ENCODE measurements at places on chromosomes 4 and X.
A peak's percentile ranks its signal among the peaks of the same experiment; 100 is the strongest.

GRCh38 chr4:104491481-104492182 lies 3.1 kb downstream of the CXXC4 start:
- peak; percentile 83 for DNase-seq

DNA sequence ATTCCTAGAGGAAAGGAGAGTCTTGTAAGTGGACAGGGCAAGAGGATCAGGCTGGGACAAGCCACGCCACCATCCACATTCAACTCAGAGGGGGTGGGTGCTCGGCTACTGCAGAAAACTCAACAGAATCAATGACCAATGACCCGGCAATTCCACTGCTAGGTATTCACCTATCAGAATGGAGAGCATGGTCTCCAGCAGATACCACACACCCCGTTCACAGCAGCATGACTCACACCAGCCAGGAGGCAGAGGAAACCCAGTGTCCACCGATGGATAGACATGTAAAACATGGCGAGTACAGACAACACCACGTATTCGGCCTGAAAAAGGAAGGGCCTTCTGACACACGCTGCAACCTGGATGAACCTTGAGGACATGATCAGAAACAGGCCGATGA lies 175.9 kb downstream of the AFAP1 start:
- no peak for DNase-seq

- peak; percentile 85 for DNase-seq
These were observed 721 bp upstream of the MAOA start for GRCh38 chrX:43655151-43656004.

DNA sequence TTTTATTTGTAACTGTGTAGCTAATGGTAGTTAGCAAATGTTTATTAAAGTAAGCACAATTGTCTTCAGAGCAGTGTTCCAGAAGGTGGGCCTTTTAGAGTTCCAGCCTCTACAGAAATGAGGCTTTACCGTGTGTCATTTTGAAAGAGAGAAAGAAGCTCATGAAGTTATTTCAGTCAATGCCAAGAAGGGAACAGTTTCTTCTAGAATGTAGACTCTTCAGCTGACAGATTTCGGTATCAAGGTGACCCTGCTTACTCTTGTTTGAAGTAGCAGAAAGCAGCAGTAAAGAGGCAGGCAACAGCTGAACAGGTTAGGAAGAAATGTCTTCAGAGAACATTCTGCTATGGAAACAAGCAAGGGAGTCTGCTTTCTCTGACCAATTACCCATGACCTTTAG lies 93.6 kb downstream of the TASL start:
- DNase-seq = no peak

DNA sequence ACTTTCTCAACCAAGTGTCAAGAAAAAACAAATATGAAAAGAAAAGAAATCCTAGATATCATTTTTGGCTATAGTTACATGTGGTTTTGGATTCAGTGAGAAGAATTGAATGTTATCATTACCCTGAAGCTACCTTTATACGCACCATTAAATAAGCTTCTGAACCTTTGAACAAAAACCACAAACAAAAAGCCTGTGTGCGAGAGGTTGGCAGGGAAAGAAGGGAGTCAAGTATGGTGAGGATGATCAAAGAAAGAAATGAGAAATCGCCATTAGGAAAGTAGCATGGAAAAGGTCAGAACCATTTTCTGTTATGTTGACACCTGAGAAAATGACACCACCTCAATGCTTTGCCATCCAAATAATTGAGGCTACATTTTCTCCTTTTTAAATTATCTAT lies 1.2 kb upstream of the SLC7A11 start:
- DNase-seq = no peak

DNA sequence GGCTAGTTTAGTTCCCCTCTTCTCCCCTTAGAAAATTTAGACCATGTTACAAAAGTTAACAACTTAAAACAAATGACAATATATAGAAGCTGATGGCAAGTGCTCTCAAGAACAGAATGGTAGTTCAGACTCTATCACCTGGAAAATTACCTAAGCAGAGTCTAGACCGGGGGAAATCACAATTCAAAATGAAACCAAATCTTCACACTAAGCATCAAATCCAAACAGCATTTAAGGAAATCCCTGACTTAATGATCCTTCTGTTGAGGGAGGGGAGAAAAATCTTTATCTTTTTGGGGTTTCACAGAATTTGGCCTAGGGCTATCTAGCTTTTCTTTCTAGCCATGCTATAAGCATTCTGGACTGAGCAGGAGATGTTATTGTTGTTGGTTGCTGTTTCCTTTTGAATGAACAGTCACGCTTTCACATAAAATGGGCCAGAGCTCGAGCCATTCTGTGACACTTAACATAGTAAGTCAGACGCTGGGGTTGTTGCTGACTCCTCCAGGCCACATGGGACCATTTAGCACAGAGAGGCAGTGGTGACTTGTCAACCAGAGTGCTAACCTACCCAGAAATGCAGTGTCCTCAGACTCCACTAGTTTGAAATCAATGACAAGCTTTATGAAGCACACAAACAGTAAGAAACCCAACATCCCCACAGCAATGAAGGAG lies 16.0 kb upstream of the LSM6 start:
- no peak for DNase-seq

- no peak for DNase-seq
These were observed 710.6 kb downstream of the TRAM1L1 start for GRCh38 chr4:116374815-116375214.

GRCh38 chr4:82320351-82320750 lies 53.4 kb downstream of the HNRNPD start:
- DNase-seq = no peak

DNA sequence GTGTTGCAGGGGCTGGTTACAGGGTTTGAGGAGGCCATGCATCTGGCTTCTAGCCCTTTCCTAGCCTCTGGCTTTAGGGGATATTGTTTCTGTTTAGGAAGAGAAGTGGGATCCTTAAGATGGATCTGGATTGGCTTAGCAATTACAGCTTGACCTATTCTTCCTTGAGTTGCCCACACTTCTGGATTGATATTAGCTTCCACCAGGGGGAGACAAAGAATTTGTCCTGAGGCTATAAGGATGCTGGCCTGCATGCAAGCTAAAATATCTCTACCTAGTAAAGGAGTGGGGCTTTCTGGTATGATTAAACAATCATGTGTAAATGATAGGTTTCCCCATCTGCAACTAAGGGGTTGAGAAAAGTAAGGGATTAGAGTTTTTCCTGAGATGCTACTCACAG lies 117.2 kb downstream of the TEX13C start:
- no peak for DNase-seq

DNA sequence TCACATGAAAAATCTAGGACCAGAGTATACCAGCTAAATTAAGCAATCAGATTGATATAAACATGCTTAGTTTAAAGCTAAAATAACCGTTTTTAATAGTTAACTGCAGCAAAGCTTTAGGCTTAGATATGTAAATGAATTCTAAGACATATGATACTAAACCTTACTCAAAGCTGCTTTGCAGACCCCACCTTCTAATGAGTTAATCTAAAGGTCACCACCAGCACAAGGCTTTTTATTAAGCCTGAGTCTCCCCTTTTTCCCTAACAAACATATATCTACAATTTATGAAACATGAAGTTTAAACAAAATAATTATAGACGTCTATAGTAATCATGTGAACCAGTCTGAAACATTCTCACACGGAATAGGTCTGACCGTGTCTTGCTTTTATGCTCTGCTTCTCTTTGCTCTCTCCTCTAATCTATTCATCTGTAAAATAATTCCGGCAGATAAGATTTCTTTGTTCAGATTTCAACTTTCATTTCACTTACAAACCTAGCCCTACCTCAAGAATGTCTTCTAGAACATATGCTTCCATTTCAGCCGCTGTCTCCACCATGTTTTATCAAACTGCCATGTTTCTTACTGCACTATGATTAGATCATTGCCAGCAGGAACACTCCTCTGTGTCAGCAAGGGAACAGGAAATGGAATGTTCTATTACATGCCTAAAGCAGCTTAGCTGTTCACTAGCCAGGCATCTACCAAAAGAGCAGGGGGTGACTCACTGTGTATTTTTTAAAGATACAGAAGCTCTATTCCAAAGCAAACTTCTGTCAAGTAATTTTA lies 35.9 kb downstream of the ANKRD17 start:
- DNase-seq = no peak

DNA sequence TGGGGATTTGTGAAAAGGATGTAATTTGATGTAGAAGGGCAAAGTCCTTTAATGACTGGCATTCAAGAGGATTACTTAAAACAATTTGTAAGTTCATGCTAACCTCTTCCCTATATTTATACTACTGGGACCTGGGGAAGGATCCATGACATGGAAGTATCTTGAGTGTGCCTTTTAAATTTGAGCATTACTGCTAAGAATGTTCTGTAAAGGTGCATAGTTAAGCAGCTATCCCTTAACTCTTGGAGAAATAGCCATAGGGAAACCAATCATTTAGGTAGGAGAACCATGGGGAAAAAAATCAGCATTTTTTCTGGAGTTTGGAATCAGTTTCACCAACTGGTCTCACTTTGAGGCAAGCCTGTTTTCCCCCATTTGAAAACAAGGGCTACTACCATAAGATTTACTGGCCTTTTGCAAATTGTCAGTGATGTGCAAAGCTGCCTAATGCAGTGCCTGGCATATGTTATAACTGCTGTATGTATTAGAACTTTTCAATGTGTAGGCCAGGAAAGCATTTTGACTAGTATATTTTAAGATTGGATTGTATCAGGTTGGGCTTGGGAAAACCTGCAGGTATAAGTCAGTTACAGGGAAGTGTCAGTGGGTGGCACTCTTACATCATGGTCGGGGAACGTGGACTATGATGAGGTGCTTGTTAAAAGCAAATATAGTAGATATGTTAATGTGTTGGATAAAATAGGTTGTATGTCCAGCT lies 72.1 kb downstream of the PRSS12 start:
- DNase-seq = no peak

DNA sequence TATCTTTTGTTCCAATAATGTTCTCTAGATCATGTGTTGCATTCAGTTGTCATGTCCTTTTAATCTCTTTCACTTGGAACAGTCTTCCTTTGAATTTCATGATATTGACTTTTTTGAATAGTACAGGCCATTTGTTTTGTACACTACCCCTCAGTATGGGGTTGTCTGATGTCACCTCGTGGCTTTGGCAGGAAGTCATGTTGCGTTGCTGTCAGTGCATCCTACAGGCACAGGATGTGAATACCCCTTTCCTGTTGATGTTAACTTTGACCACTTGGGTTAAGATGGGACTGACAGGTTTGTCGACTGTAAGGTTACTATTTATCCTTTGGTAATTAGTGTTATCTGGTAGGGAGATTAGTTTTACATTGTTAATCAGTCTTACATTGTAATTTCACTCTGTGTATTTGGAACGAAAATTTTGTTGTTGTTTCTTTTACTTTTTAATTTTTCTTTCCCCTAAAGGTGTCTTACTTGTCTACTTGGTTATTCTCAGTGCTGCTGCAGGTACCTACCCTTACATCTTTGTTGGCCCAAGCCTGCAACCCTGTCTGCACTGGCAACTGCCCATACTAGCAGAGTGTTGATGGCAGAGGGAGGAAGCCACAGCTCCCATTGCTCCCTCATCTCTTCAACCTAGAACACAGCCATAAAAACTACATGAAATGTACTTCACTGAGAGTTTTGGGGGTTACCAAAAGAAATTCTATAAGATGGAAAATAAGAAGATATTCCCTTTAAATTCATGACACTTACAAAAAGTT lies 14.7 kb upstream of the ATP8A1 start:
- DNase-seq = no peak

GRCh38 chr4:139629436-139630125 lies 36.0 kb upstream of the MGST2 start:
- DNase-seq = no peak

DNA sequence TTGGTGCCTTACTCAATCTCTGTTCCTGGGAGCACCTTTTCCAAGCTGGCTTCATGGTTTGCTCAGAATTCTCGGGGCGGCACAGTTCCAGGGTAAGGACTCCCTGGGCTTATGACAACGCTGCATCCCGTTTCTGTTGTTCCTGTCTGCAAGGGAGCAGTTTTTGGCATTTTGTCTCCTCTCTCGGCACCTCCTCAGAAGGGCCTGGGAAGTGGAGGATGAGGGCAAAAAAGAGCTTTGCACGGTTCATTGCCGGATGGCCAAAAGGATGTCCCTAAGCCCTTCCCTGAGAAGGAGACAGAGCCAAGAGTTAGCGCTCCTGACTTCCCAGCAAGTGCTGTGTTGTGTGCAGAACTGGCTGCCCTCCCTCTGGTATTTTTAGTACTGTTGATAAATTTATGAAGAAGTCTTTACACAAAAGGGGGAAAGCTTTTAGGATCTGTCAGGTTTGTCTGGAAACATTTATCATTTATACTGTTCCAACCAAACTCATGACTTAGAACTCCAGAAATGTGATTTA lies 13.4 kb downstream of the SRD5A3 start:
- DNase-seq = no peak

DNA sequence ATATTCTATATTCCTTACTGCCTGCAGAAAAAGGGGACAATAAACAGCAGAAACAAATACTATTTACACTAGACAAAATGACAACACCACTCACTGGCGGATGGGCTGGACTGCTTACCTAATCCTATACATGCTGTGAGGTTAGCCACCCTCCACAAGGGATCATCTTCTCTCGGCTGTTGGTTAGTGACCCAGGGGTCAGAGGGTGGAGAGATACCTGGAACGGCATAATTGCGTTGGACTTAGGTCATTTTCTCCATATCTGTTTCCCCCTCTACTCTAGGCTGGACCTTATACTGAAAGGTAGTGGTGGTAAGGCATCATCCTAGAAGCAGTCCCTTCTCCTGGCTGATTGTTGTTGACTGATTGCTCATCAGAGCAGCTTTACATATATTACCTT lies 286.8 kb upstream of the UGT8 start:
- no peak for DNase-seq

- no peak for DNase-seq
These were observed 16.0 kb upstream of the PAPSS1 start for GRCh38 chr4:107736037-107736436.

GRCh38 chrX:19291086-19291485 lies 52.6 kb upstream of the PDHA1 start:
- no peak for DNase-seq

- DNase-seq = peak; percentile 83
These were observed 57.6 kb upstream of the LGI2 start for GRCh38 chr4:25088093-25088952.

- no peak for DNase-seq
These were observed 1927.3 kb downstream of the STIM2 start for GRCh38 chr4:28787947-28788346.

DNA sequence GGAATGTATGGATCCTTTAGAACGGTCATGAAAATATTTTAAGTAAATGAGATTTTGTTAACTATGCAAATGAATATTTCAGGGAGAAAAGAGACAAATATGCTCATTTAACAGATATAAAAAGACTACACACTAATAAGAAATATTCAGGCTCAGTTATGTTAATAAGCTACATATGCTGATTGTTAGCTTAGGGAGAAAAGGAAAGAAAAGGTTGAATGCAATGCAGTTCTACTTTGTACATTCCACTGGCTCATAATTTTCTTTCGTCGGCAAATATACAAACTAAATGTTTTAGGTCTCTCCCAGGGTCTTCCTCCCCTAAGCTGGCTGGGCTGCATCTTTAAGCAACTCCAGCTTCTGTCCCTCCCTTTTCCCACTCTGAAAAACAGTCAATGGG lies 2.7 kb upstream of the RTL3 start:
- DNase-seq = no peak

All from posterior vena cava (tissue), 2 donors.